ENCODE measurements at places on chromosomes 3 and 15.
A peak's percentile ranks its signal among the peaks of the same experiment; 100 is the strongest.

DNA sequence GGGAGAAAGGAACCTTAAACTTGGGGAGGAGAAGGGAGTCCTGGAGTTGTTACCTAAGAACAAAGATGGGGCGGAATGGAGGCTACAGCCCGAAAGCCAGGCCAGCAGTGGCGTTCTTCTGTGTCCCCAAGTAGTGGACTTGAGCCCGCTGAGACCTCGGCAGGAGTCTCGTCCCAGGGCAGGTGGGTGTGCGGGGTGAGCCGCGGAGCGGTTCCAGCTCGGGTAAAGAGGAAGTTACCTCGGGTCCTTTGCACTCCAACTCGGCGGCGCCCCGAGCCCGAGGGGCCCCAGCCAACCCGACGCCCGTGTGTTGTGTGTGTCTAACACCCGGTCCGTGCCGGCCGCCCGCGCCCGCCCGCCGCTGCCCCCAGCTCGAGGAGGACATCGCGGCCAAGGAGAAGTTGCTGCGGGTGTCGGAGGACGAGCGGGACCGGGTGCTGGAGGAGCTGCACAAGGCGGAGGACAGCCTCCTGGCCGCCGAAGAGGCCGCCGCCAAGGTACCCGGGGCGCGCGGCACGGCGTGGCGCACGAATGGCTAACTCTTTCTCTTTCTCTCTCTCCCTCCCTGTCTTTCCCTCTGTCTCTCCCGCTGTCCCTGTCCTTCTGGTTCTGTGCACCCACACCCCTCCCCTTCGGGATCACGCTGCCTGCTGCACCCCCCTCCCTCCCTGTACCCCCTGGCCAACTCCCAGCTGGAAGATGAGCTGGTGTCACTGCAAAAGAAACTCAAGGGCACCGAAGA lies 959 bp downstream of the TPM1 start:
- DNase-seq = peak; percentile 58

DNA sequence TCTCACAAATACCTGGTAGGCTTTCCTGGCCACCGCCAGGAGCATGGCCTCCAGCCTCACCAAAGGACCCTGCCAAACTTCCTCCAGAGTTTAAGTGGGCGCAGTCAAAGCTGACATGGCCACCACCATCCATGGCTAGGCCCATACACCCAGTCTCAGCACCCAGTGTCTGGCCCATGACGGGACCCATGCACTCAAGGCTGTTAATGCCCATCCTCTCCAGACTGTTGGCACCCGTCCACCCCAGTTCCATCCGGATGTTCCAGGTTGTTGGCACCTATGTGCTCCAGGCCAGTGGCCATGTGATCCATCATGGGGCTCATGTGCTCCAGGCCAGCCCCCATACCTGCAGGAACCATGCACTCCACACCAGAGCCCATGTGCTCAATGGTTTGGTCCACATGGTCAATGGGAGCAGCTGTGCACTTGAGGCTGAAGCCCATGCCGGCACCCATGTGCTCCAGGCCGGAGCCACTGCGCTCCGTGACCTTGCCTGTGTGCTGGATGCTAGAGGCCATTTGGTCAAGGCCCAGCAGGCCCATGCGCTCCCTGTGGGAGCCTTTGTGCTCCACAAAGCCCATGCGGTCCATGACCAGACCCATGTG lies 20.4 kb downstream of the CTDSPL2 start:
- DNase-seq = no peak

- DNase-seq = peak; percentile 53
Measured at GRCh38 chr3:107705046-107705445, 182.3 kb downstream of the BBX start.

DNA sequence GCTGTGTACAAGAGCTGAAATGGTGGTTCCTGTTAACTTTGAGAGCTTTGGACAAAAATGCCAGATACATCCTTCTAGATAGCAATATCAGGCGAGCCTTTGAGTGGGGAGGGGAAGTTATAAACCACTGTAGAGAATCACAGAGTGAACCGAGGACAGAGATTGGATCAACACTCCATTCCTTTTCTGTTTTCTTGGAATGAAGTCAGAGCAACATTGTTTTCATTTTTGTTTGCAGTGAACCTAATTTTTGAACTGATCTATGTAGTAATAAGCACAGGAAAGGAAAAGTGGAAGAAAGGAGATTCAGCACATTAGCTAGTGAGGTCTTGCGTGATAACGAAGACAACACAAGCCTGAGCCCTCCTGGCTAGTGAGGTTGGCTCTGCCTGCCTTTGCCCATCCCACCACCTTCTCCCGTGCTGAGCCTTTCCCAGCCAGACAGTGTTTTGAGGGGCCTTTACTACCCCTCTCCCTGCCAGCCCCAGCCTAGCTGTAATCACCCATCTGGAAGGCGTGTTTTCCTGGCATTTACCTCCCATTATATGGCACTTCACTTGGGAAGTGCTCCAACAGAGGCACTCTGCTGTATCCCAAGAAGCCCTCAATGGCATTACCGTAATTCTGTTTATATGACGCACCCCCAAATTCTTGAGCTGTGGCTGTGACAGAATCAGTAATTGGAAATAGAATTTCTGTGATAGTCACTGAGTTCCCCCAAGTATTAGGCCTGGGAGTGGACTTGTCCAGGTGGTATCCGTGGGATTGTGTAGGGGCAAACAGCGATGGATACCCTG lies 129.8 kb downstream of the CACNA1D start:
- DNase-seq = no peak

DNA sequence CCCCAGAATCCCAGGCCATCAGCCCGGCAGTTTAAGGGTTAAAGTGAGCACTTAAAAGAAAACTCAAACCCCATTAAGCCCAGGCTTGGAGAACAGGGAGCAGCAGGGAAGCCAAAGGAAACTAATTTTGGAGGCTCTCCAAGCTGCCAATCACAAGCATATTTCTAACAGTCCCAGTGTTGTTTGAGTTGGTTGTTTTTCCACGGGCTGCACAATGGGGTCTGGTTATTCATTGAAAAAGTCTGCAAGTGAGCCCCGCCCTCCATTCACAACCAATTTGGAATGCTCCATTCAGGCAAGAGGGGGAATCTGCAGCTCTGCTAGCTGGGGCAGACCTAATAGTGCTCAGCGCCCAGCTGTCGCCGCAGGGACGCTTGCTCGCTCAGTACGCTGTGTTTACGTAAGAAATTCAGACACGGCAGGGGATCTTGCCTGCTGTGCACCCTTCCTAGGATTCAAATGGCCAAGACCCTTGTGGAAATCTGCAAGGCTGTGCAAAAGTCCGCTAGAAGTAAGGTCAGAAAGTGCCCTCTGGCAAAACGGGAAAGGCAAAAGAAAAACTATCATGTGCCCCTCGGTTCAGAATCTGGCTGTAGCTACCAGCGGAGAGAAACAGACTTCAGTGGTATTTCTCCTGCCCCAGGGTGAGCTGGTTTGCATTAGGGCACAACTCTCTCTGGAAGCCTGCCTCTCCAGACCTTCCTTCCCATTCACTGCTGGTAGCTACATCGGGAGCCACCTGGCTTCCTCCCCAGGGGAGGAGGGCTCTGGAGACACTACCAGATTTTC lies 11.0 kb downstream of the ETV5 start:
- peak; percentile 97 for DNase-seq

GRCh38 chr3:41578798-41579197 lies 379.5 kb downstream of the CTNNB1 start:
- no peak for DNase-seq

DNA sequence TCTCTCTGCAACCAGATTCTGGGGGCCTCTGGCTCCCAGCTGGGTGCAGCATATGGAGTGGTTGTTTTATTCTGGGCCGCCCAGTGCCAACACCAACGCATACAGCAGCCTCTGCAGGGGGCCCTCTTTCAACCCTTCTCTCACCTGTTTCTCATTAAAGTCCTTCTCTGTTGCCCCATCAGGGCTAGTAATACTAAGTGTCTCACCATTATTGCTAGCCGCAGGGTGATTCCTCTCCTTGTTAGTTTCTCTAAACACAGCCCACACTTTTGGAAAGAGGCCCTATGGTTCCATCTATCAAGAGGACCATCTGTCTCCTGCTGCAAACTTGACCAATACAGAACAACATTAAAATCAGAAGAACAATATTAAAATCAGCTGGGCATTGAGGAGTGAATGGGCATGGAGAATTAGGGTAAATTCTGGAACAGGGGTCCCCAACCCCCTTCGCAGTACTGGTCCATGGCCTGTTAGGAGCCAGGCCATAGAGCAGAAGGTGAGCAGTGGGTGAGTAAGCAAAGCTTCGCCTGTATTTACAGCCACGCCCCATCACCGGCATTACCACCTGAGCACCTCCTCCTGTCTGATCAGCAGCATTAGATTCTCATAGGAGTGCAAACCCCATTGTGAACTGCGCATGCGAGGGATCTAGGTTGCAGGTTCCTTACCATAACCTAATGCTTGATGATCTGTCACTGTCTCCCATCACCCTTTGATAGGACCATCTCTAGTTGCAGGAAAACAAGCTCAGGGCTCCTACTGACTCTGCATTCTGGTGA lies 36.5 kb downstream of the ALS2CL start:
- DNase-seq = no peak

DNA sequence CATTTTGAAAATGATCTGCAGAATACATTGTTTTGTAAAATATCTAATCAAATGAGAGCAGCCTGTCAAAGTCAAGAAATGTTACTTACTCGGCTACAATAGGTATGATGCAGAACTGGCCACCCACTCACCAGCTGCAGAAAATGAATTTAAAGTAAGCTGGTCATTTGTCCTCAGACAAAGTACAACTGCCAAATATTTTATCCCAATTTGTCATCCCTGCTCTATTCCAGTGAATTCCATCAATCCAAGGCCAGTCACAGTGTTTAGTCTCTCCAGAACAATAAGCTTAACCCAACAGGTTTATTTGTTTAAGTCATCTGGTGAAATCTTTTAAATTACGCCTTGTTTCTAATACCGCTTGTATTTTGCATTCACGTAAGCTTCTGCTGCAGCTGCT lies 46.6 kb upstream of the TCF12 start:
- DNase-seq = peak; percentile 38
